Naive B cell (primary cell): ENCODE measurements at places on chromosomes 6 and 20. TPM values are rescaled to one million over a fixed set of nuclear protein-coding genes. Genes with fewer than 3 reads are reported as not detected.
A peak's percentile ranks its signal among the peaks of the same experiment; 100 is the strongest.

GRCh38 chr6:133240511-133241085, 559 bp upstream of the EYA4 start:
- DNase-seq = no peak

GRCh38 chr20:51634877-51635276, 92.4 kb upstream of the NFATC2 start:
- DNase-seq = no peak

GRCh38 chr6:135182071-135183001, 1.2 kb downstream of the MYB start:
- peak; percentile 32 for DNase-seq

C20orf202 gene
- polyA plus RNA-seq = not detected
